HFF-Myc (cell line): ENCODE measurements at places on chromosomes 1 and 21.

- no peak for DNase-seq
Observed at GRCh38 chr21:40631211-40631610, 215.7 kb downstream of the DSCAM start.

- no peak for DNase-seq
Observed at GRCh38 chr1:173505391-173505790, 28.3 kb downstream of the PRDX6 start.

DNA sequence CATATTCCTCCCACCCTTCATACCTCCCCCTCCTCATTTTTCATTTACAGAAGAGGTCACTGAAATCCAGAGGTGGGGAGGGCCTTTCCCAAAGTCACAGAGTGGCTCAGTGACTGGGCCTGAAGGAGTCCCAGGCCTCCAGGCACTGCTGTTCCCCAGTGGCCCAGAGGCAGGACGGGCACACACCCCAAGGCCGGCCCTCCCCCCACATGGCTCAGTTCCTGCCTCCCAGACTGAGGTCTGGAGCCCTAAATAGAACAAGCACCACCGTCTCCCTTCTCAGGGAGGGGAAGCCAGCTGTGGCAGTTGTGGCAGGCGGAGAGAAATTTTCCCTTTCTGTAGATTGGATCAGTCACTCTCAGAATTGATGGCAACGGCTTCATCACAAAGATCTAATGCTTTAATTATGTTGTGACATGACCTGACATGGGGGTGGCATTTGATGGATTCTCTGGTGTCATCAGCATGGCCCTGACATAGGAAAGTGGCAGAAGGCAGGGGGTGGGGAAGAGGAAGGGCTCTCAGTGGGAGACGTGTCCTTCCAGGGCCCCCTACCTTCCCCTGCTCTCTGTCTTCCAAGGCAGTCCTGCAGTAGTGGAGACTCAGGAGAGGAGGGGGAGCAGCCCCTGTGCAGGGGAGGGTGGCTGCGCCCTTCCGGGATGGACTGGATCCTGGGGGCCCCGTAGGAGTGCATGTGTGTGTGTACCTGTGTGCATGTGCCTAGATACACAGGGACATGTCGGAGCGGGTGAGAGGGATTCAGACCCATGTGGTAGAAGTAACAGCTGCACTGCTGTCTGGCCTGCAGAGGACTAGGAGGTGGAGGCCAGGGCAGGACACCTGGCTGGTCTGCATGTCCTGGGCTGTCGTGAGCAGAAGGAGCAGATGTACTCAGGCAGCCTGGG, 41.2 kb upstream of the FOXO6 start:
- no peak for DNase-seq

DNA sequence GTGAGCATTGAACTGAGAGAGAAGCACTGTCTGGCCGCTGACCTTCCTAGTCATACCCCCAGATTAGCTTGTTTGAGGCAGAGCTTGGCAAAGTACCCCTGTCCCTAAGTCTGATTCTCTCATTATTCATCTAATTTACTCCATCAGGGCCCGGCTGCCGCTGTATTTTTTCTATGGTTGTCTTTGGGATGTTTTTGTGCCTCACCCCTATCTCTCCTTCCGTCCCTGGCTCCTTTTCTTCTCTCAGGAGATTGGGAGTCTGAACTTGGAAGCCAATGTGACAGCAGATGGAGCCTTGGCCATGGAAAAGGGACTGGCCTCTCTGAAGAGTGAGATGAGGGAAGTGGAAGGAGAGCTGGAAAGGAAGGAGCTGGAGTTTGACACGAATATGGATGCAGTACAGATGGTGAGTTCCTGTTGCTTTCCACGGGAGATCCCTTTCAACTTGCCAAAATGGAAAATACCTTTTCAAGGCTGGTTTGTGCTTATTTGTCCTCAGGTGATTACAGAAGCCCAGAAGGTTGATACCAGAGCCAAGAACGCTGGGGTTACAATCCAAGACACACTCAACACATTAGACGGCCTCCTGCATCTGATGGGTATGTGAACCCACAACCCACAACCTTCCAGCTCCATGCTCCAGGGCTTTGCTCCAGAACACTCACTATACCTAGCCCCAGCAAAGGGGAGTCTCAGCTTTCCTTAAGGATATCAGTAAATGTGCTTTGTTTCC, 53.9 kb downstream of the LAMC2 start:
- DNase-seq = no peak

GRCh38 chr1:40877698-40878097, 15.5 kb upstream of the CITED4 start:
- no peak for DNase-seq

- DNase-seq = no peak
Observed at GRCh38 chr1:26114165-26114927, 2.7 kb downstream of the PDIK1L start.

DNA sequence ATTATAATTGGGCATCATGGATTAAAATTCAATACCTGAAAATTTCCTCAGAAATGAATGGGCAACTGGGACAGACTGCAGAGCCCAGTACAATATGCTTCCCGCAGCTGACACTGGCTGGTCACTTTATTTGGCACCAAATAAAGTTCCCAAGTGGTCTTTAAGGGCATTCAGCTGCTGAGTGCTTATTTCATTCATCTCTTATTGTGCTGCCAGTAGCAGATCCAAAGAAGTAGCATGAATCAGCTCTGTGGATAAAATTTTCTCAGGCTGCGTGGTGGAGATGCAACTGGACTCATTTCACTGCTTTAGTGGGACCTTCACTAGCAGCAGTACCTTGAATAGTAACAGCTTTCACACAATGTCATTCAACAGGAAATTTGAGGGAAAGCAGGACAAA, 226.3 kb upstream of the ADGRL2 start:
- no peak for DNase-seq

DNA sequence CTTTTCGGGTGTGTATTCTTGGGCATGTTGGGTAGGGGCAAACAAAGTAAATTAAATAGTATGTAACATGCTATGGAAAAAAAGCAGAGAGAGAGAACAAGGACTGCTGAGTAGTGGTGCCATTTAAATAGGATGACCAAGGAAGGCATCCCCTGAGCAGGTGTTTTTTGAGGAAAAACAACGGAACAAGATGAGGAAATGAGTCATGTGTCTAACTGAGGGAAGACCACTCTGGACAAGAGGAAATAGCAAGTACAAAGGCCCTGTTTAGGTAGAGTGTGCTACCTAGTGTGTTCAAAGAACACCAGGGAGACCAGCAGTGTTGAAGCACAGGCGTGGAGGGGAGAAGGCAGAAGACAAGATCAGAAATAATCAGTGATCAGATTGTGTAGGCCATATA, 20.1 kb upstream of the GUCA2A start:
- no peak for DNase-seq

- no peak for DNase-seq
Observed at GRCh38 chr1:68143633-68144032, 88.7 kb downstream of the WLS start.

DNA sequence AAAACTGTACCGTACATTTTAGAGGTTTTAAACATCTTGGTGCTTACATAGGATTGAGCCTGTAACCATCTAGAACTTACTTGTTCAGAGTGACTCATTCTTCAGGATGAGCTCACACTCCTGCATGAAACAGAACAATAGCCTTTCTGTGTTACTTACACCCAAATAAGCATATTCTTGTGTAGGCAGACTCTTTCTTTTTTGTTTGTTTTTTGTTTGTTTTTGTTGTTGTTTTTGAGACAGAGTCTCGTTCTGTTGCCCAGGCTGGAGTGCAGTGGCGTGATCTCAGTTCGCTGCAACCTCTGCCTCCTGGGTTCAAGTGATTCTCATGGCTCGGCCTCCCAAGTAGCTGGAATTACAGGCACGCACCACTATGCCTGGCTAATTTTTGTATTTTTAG, 3.8 kb upstream of the CA6 start:
- no peak for DNase-seq

- no peak for DNase-seq
Observed at GRCh38 chr1:168422203-168422847, 121.5 kb downstream of the XCL2 start.

DNA sequence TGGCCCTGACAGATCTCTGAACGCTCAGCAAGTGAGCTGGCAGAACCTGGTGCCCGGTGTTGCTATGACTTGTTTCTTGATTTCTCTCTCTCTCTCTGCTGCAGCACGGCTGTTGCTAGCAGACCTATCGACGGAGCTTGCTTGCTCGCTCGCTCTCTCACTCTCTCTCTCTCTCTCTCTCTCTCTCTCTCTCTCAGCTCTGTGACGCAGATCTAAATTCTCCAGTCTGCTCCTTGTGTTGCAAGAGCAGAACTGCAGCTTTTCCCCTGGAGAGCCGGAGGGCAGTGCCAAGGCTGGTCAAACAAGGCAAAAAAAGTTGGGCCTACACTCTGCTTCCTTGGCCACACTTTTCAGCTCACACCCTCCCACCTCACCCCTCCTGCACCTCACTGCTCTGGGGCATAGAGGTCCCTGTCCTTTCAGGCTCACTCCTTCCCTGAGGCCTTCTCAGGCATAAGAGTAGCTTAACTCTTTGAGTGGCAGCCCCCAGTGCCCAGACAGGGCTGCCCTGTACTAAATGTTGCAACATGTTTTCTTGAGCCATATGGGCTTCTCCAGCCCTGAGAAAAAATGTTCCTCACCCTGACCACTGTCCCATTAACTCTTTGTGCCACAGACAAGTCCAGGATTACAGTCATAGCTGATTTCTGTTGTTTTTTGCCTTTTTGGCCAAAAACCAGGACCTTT, 72.2 kb downstream of the CD46 start:
- no peak for DNase-seq

GRCh38 chr1:94719926-94720793, 100.0 kb upstream of the SLC44A3 start:
- no peak for DNase-seq

DNA sequence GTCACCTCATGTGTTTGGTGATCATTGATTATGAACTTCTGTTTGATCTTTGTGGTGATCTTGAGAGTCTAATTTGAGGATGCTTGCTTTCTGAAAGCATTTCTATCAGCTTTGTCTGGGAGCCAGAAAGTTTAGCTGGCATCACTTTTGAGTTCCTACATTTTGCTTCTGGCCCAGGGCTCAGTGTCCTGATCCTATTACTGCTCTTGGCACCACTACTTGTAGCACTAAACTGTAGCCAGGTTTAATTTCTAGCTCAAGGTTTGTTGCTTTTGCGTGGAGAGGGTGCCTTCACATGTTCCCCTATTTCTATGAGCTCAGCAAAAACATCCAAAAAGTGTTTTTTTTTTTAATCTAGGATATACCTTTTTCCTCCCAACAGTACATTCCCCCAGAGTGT, 9.3 kb downstream of the TTC3 start:
- DNase-seq = no peak

DNA sequence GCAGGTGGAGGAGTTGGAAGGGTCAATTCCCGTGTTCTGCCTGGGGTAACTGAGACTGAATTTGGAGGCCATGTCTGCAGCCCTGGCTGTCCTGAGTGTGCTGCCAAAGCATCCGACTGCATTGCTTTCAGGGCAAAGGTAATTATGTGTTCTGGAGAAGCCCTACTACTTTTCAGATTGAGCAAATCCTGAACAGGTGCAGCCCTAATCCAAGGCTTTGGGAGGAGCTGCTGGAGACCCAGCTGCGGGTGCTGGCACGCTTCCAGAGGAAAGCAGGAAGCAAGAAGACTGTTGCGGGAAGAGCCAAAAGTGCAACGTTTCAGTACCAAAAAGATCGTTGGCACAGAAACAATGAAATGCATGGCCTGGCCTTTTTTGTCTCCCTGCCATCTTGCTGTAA, 73.7 kb upstream of the NRIP1 start:
- no peak for DNase-seq
